ENCODE measurements at places on chromosomes 7 and 10.

DNA sequence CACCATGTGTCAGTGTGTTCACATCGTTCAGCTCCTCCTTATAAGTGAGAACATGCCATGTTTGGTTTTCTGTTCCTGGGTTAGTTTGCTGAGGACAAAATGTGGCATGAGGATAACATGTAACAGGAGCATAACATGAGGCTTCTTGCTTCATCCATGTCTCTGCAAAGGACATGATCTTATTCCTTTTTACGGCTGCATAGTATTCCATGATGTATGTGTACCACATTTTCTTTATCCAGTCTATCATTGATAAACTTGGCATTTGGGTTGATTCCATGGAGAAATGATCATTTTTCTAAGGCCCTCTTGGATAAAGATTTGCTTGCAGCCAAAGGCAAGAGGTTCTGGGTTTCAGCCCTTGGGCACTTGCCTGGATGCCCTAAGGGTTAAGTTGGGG is 128.5 kb upstream of the ZEB1 start:
- no peak for DNase-seq

DNA sequence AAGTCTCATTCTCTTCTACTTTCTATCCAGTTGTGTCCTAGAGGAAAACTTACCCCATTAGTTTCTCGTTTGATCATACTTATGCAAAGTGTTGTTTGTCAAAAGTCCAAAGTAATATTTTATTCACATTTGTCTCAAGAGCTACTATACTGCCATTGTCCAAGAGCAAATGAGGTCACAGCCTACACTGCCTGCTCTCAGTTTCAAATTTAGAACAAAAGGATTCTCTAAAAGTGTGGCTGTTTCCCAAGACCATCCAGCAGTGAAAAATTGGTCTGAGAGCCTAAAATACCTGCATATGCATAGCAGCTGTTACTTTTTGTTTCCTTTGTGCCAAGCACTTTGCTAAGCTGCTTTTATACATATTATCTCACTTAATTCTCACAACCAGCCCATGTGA is 439.5 kb upstream of the NFE2L3 start:
- no peak for DNase-seq

DNA sequence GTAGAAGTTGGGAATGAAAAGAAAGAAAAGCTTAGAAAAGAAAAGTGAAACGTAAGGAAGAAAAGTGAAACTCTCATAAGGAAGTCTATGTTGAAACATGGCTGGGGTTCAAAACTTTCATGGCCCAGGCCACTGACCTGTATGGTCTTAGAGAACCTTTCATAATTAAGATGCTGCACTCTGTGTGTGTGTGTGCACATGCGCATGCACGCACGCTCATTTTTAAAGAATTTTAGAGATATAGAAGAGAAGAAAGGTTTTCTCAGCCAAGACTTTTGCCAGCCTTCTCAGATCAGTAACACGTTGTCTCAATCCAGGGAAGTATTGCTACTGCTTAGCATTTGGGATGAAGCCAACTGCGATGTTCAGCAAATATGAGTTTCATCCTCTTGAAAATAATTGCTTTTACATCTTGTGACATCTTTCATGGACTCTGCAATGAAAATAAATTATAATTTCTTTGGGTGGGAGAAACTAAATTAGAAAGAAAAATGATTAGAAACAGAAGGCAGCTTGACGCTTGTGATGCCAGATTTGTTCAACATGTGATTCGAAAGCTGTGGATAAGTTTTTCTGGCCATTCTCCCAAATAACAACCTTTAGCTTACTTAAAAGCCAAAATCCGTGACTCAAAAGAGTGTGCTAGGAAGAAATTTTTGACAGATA is 16.2 kb upstream of the SLC26A4 start:
- DNase-seq, result no peak

DNA sequence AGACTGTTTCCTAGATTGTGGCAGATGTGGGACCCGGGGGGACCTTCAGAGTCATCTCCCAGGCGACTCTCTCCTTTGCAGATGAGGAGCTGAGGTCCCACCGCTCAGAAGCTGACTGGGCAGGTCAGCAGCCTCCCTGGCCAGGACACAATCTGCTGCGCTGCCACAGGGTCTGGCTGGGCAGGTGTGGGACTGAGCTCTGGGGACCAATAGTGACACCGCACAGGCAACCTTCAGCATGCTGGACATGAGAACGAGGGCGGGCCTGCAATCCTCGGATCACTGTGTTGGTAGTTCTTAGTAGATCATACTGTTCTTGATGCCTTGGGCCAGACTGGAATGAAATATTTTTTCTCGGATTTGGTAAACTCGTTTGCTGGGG is 20.5 kb upstream of the CRYGN start:
- no peak for DNase-seq

DNA sequence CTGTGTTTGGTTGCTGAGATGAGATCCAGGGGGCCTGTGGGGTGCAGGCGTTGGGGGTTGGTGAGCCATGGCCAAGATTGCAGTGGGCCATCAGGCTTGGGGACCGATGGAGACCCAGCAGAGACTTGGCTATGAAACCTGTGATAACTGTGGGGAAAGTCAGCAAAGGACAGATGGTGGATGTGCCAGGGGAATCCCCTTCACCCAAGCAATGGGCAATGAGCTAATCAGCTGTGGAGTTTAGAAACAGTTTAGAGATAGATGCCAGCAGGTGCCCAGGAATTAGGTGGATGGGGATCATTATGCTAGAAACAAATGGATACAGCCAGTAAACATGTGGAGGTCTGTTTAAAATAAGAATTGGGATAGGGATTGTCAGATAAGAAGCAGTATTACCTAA is 151.4 kb upstream of the FERD3L start:
- no peak for DNase-seq

DNA sequence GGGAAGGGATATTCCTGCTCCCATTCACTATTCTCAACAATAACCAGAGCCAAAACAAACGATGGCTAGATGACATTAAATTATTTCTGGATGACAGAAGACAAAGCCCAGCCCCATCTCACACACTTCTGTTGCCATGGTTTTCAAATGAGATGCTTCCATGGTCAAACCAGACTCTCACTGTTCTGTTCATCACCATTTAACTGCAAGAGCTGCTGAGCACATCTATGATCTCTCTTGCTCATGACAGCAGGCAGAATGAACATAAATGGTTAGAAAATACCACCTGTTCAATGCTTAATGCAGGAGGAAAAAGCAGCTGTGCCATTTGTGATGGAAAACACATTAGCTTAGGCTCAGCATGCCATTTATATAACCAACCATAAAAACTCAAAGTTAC is 758.6 kb upstream of the ZWINT start:
- no peak for DNase-seq

DNA sequence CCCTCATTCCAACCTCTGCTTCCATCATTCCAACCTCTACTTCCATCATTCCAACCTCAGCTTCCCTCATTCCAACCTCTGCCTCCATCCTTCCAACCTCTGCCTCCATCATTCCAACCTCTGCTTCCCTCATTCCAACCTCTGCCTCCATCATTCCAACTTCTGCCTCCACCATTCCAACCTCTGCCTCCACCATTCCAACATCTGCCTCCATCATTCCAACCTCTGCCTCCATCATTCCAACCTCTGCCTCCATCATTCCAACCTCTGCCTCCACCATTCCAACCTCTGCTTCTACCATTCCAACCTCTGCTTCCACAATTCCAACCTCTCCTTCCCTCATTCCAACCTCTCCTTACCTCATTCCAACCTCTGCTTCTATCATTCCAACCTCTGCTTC is 30.3 kb downstream of the CCDC71L start:
- no peak for DNase-seq

All from NCI-H1048 (cell line).